ENCODE measurements at places on chromosomes 13 and 19.
A peak's percentile ranks its signal among the peaks of the same experiment; 100 is the strongest.

DNA sequence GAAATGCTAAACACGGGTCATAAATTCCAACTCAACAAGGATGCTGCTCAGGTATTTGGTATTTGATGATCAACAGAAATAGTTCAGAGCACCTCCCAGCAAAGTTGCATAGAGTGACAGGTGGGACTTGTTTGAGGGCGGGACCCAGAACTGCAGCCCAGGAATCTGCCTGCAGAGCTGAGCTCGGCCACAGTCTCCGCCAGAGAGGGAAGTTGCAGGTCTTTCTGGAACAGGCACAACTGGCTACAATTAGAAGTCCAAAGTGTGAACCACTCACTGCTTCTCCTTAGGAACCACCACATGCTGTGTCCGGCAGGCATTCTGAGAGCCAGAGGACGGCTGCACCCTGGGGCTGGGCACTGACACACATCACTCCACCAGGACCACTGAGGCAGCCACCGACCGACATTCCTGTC lies 1.1 kb downstream of the SLC15A1 start:
- DNase-seq: no peak

DNA sequence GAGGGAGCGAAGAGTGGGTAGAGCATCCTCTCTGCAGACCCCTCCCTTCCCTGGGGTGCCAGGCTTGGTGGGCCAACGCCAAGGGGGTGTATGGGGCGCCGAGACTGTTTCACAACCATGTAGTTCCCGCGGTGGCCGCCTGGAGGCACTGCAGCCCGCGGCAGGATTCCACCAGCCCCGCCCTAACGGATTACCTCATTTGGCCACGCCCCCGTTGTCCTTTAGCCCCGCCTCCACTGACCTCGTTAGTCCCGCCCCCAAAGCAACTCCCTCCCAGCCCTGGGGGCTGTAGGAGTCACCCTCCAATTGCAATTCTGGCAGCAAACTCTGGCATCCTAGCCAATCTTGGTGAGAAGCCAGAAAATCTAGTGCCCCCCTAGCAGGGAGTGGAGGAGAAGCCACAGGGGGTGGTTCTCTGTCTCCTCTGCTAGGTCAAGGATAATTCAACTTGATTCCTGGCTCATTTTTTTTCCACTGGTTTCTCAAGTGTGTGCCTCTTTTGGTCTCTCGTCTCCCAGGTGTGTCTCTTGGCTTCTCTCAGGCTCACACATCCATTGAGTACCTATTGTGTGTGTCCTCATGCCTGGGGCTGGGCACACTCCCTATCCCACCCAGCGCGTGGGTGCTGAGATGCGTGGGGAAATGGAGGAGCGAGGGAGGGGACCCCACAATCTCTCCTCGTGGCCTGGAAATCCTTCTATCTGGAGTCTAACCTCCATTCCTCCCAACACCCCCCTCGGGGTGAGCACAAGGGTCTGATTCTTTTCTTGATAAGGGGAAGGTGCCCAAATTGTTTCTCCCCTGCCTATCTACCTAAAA lies 2.0 kb downstream of the OLFM2 start:
- peak; percentile 82 for DNase-seq

DNA sequence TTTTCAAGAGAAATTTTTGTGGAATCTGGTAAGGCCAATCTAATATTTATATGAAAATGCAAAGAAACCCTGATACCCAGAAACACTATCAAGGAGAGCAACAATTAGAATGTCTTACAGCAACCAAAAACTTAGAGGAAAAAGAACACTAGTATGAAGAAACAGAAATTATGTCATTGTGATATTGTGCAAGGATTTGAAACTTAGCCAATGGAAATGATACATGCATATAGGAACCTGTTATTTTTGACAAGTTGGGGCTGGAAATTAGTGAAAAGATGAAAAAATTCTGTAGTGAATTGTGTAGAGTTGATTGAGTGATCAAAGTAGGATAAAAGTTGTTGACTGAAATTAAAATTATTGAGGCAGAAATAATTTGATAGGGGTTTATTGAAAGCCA lies 792.6 kb upstream of the SLITRK6 start:
- no peak for DNase-seq

DNA sequence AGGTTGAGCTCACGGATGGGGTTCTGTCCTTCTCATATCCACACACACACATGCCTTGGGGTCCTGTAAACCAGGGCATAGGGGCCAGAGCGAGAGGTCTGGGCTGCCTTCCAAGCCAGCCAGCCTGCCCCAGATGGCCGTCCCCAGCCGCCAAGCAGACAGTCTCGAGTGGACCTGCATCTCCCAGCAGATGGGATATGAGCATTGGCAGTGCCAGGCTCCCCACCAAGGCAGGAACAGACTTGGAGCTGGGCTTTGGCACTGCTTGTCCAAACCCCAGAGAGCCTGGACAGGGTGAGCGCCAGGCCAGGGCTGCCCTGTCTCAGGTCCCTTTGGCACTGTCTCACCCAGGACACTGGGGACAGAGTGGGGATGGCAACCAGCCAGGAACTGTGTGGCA lies 130.4 kb downstream of the DPF1 start:
- peak; percentile 47 for DNase-seq

GRCh38 chr13:80547885-80548825 lies 207.2 kb upstream of the SPRY2 start:
- no peak for DNase-seq

- no peak for DNase-seq
Observed at GRCh38 chr13:65497265-65497664, 1732.9 kb downstream of the PCDH9 start.

- DNase-seq: peak; percentile 93
Observed at GRCh38 chr19:13091400-13092157, 11.1 kb downstream of the LYL1 start.

- no peak for DNase-seq
Observed at GRCh38 chr19:18483119-18483890, 38.6 kb downstream of the ELL start.

DNA sequence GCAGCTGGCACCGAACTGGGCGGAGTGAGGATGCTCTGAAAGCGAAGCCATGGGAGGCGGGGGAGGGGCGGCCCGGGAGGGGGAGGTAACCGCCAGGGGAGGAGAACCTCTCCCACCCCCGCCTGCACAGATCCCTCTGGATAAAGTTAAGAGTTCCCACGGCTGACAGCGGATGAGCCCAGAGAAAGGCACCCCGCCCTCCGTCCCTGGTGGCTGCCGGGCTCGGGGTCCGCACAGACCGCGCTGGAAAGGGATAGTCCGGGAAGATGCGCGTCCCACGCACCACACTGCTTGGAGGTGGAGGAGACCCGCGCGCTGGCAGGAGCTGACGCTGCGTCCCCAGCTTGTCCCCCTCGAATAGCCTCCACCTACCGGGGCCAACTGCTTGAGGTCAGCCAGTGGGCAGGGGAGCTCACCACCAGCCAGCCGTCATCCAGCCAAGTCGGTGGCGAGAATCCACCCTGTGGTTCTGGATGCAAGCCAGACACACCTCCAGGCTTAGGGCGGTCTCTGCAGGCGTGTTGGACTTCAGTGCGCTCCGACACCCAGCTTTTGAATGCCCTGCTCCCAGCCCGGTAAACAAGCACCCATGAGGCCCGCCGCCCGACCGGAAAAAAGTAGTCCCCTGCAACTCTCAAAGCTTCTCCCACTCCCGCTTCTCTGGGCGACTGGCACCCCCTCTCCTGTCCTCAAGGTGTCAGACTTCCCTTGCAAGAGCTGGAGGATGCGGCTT lies at the start of gene TRPC4:
TSS of gene TRPC4 (minus strand) at position 17 of the 733 bp plus-strand sequence. CDS start 86,439 bp downstream, outside the sequence.
- DNase-seq: peak; percentile 68

DNA sequence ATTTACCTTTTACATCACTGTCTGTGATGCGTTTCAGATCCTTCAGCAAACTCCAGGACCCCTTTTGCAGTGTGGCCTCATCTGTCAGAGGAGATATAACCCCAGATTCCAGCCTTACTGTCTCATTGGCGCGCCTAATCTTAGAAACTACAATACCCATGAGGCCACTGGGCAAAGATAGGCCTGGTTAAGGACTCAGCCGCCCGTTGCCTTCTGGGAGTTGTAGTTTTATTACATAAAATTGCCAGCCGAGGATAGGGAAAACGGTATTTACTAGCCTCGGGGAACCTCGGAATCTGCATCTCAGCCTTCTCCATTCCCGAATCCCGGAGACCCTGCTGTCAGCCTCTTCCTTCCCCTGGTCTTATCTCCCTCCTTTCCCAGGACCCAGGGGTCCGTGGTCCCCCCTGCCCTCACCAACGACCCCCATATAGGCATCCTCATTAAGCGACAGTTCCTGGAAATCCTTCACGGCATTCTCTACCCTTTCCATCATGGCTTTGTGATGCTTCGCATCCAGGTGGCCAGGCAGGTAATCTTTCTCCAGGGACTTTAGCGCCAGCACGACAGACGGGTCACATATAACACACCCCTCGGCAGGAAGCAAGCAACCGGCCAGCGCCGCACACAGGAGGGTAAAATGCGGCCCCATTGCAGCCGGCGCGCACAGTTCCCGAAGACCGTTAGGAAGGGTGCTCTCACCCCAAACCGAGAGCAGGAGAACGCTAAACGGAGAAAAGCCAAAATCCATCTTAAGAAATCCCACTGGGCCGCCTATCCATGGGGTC lies 1.3 kb downstream of the IZUMO1 start:
- DNase-seq: no peak

- DNase-seq: no peak
Observed at GRCh38 chr13:45109102-45109720, 11.1 kb upstream of the GTF2F2 start.

GRCh38 chr19:7000816-7001215 lies 20.4 kb downstream of the MBD3L2B start:
- no peak for DNase-seq

DNA sequence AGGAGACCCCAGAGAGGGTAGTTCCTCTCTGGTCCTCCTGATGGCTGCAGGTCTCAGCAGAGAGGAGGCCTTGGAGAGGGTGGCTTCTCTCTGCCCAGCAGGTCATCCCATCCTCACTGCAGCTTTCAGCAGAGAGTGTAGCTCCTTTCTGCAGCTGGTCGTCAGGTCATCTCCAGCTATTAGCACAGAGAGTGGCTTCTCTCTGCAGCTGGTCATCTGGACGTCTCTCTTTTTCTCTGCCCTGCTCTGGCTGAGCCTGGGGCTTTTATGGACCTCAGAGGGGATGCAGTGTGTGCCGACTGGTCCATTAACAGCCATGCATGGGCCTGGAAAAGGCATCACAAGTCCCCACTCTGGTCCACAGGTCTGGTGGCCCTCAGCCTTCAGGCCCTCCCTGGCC lies 20.3 kb downstream of the TNFSF9 start:
- no peak for DNase-seq

DNA sequence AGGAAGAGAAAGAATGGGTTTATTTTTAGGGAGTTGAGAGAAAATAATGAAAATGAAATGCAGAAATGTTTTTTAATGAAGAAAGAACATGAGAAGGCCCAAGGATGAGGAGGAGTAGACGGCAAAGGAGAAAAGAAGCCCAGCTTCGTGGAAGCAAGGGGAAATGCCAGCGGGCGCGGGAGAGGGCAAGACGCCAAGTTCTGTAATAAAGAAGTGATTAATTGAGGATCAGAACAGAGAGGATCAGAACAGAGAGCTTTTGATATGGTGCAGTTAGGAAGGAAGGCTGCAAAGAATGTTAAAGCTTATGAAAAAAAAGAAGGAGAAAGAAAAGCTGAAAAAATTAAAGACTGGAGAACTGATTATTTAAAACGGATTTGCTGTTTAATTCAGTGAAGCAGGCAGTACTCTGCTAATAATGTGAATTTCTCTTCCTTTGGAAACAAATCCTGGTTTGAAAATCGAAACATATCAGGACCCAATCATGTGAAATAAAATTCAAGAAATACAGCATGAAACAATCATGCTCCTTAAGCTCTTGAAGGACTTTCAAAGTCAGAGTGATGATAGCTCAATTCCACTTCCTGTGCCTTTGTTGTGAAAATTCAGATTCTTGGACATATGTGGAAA lies 99.3 kb upstream of the SOX1 start:
- no peak for DNase-seq

GRCh38 chr13:110665491-110666254 lies 40.2 kb downstream of the CARS2 start:
- DNase-seq: no peak

DNA sequence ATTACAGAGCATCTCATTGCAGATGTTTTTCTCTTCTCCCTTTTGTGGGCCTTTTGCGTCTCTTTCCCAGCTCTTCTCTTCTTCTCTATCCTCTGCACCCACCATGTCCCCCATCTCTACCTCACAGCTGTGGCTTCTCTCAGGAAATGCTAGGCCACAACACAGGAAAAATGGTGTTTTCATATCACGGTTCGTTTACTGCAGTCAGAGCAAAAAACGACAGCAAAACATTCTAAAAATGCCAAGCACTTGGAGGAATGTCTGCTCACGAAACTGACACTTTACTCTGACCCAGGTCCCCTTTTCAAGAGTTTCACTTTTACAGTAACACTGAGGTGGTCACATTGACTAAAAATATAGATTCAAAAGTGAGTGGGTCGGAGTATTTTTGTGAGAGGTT lies 152.2 kb downstream of the DCT start:
- no peak for DNase-seq

Measured in left hindlimb (tissue), 1 donor.